D721Med (cell line): ENCODE measurements at places on chromosomes 6 and 20.

DNA sequence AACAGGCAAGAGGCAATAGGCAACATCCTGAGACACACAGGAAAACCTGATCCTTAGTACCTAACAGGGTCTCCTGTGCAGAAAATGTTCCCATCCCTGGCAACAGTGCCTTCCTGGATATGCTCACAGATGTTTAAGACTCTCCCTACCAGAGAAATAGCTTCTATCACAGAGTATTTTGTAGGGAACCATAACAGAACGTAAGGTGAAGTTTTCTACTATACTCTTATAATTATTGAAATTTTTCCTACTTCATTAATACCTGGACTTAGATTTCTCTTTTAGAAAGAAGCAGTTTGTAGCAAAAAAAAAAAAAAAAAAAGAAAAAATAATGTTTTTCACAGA is 33.5 kb upstream of the LGSN start:
- no peak for DNase-seq

DNA sequence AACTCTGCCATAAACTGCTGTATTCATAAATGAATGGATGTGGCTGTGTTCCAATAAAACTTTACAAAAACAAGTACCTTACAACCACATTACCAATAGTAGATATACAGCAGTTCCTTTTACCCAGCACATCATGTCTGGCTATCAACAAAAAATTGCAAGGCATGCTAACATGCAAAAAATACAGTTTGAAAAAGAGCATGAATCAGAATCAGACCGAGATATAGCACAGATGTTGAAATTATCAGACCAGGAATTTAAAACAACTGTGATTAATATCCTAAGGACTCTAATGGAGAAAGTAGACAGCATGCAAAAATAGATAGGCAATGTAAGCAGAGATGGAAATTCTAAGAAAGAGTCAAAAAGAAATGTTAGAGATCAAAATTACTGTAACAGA is 8.4 kb upstream of the NUS1 start:
- DNase-seq = no peak

DNA sequence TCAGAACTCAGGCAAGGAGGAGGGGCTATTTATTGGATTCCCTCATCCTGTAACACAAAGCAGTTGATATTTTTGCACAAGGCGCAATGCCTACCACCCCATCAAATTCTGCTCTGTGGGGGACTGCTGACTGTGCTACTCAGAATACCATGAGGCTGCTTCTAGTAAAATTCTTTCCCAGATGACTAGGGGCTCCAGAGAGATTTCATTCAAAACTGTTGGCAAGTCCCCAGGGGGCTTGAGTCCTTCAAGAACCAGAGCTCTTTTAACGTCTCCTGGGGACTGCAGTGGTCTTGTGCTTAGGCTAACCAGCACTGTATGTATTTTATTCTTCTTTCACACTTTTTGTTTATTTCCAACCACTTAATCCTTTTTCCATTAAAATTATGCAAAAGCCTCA is 365.9 kb upstream of the AGPAT4 start:
- no peak for DNase-seq

DNA sequence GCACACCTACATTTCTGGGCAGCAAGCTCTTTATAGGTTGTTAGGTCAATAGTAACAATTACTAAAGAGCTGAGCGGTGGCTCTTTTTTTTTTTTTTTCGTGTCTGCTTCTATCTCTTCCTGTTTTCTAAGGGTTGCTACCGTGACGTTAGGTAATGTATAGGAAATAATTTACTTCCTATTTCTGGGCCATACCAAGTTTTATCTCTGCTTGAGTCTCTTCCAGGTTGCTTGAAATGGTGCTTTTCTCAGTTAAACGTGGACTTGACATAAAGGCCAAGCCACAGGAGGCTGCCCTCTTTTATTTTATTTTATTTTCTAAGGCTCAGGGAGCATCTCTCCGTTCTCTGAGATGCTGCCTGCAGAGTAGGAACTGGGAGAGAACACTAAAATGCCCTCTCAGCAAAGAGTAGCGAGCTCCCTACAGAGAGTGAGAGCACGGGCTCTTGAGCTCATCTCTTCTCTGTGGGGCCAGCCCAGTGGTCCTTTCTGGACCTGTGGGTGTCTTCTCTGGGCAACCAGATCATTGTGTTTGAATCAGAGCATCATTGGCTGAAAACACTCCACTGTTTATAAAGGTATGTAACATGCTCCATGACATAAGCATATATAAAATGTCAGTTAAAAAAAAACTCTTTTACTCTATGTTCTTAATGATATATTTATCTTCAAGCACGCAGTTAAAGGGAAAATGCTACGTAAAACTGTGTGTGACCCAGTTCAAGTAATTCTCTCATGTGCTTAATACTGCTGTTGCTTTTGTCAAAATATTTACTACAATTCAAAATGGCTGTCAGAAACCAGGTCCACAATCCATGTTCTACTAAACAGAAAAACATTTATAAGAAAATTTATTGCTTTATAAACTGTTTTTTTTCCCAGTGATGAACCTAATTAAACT is at the start of gene ZNF831:
TSS of gene ZNF831 (plus strand) at position 191 of the 900 bp plus-strand sequence. CDS start 27,199 bp downstream, outside the sequence.
- no peak for DNase-seq

- DNase-seq = no peak
These were observed 30.7 kb upstream of the MRGBP start for GRCh38 chr20:62765432-62766070.

- DNase-seq = no peak
These were observed 342.5 kb downstream of the CENPW start for GRCh38 chr6:126682440-126682839.

DNA sequence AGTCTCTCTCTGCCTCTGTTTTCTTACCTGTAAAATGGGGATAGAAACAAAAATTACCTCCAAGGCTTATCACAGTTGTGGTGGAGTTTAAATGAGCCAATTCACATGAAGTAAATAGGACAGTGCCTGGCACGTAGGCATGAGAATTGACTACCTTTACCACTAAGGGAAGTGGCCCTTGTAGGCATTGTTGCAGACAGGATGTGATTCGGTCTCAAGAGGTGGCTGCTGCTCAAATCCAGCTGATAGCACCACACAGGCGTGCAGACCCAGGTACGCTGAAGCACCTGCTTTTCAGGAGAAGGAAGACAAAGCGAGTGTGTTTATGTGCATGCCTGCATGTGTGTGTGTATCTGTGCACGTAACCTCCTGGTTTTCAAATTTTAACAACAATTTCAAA is 108.6 kb downstream of the EYA2 start:
- DNase-seq = no peak

- no peak for DNase-seq
These were observed 576 bp downstream of the MAPK13 start for GRCh38 chr6:36130667-36131510.

DNA sequence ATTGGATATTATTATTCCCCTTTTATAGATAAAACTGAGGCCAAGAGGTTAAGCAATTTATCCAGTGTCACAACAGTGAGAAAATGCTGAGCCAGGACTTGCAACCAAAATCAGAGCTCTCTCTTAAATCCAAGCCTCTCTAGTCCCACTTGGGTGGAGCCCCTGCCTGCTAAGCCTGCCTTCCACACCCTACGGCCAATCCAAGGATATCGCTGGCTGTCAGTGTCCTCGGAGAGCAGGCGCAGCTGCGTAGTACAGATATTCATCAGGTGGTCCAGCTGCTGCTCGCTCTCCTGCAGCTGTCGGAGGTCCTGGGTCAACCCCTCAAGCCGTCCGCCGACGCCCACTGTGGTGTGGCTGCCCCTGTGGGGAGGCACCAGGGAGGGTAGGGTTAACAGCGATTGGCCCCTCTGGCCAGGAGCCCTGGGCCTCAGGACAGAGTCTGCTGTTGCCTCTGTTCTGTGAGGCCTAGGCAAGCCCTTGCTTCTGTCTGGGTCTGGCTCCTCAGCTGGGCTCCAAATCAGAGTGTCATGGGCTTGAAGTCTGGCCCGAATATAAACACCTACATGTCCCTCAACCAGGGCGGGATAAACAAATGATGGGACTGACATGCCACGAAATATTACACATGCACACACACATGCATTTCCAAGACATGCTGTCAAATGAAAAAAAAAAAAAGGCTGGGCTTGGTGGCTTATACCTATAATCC is 3.9 kb upstream of the NECAB3 start:
- no peak for DNase-seq

- no peak for DNase-seq
These were observed 20.5 kb downstream of the RSPH9 start for GRCh38 chr6:43665376-43665775.

DNA sequence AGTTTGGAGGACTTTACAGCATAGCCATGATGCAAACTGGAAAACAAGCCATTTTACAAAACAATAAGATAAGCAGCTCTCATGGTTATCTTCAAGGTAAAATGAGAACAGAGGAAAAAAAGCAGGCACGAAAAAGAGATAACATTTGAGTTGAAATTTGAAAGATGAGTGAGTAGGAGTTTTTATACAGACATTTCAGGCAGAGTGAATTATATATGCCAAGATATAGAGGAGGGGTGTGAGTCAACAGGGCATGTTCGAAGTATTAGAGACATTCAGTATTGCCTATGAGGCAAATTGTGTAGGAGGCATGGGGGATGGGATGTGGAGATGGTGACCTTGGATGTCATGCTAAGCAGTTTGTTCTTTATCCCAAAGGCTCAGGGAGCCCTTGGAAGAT is 240.5 kb upstream of the MAN1A1 start:
- DNase-seq = no peak

- no peak for DNase-seq
These were observed 58.8 kb upstream of the BTN3A2 start for GRCh38 chr6:26306232-26306631.

- no peak for DNase-seq
These were observed 485.4 kb downstream of the CDKAL1 start for GRCh38 chr6:21019614-21020013.

DNA sequence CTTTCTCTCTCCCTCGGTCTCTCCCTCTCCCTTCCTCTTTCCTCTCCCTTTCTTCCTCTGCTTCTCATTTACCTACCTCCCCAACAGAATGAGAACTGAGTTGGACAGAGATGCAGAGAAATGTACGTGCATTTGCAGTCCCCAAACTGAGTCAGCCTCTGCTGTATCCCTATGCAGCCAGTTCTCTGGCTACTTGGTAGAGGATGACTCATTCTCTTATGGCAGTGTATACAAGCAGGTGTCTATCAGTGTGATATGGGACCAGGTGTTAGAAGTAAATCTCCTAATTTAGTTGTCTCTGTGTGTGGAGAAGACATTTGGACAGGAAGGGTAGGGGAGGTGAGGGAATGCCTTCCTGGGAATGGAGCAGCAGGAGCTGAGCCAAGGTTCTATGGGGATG is 470.8 kb downstream of the CD109 start:
- no peak for DNase-seq

DNA sequence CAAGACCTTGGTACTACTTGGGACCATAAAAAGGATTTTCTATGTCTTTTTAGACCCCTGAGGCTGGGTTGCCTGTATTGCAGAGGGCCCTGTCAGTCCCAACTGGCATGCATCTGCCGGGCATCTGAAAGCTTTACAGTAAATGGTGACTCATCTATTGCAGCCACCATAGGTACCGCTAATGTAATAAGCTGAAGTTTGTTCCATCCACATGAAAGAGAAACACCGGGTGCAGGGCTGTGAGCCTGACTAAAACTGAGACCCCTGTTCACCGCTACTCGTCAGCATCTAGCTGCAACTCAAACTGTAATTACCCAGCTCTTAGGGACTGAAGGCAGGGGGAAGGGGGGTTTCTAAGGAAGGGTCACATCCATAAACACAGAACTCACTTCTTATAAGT is 49.5 kb downstream of the TRERF1 start:
- no peak for DNase-seq

DNA sequence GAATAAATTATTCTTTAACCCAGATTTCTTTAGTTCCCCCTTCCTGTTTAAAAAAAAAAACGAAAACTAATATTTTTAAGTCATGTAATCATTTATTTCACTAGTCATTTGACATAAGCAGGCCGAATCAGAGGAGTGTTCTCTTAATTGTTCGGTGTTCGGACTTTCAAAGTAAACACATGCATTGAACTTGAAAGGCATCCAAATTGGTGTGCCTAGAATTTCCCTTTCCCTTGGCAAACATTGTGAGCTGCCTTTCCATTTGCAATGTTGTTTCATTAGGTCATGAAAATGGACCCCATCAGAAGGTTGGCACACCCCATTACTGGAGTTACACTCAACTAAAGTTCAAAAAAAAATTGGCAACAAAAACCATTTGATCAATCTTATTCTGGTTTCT is 283.0 kb upstream of the MARCKS start:
- no peak for DNase-seq

DNA sequence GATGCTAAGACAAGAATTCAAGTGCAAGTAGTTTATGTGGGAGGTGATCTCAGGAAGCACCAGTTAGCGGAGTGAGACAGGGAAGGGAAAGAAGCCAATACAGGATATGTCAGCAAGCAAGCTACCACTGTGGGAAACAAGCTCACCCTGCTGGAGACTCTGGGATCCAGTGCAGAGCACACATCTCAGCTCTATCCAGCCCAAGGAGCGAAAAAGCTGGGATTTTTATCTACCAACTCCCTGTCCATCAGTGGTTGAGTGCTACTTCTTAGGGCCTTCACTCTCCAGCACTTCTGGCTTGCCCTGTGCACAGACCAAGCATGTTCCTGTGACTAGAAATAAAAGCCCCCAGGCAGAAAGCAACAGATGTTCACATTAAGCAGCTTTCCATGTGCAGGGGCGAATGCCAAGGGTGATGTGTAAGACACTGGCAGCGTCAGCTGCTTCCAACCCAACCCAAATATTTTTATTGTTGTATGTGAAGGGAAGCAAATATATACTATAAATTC is 10.8 kb upstream of the RNF24 start:
- DNase-seq = no peak

DNA sequence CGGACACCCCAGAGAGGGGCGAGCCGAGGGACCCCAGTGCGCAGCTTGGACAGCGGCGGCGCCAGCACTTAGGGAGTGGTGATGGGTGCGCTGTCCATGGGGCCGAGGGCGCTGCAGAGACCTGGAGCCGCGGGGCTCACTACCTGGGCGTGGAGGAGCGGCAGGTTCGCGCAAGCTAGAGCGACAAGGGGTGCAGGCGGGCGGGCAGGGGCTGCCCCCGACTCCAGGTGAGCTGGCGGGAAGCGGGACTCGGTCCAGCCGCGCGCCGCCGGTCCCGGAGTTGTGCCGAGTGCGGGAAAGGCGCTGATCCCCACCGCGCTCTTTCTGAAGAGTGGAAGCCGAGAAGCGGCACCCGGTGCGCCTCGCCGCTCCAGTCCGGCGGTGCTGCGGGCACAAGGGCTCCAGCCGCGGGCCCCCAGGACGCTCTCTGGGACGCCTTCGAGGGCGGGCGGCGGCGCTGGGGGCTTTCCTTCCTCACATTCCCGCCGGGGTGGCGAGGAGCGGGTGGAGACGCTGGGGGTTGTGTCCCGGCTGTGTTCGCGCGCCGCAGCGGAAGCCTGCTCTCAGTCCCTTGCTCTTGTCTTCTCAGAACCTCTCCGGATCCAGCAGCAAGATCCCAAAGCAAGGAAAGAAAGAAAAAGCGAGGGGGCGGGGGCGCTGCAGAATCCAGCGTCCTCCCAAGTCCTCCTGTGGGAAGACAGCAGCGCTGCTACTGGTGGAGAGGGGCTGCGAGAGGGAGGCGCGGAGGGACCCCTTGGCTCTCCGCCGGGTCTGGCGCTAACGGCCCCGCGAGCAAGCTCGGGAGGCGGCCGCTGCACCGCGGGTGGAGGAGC is at the start of gene B3GAT2:
TSS of gene B3GAT2 (minus strand) at position 610 of the 833 bp plus-strand sequence. CDS start 631 bp downstream, outside the sequence.
- DNase-seq = no peak

- no peak for DNase-seq
These were observed 286.7 kb upstream of the CDYL start for GRCh38 chr6:4489538-4489937.

- no peak for DNase-seq
These were observed 297.3 kb downstream of the PHACTR1 start for GRCh38 chr6:13013681-13014503.
